ENCODE measurements at places on chromosomes 2 and 18.

DNA sequence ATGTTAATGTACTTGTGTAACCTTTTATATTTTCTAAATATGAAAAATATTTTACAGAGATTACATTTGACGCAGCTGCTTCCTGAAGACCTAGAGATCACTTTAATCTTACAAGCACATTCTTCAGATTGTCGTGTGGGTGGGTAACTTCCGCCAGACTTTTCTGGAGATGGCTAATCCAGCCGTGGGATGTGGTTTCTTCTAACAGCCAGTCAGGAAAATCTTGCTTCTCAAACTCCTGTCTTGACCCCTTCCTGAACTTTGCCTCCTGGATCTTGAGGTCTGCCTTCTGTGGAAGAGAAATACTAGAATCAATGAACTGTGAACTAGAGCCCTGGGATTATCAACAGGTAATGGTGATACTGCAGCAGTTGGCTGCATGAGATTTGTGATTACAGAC is 401.6 kb upstream of the TNP1 start:
- DNase-seq, result no peak

- no peak for DNase-seq
These were observed 243.6 kb downstream of the TMEM182 start for GRCh38 chr2:103005393-103005792.

DNA sequence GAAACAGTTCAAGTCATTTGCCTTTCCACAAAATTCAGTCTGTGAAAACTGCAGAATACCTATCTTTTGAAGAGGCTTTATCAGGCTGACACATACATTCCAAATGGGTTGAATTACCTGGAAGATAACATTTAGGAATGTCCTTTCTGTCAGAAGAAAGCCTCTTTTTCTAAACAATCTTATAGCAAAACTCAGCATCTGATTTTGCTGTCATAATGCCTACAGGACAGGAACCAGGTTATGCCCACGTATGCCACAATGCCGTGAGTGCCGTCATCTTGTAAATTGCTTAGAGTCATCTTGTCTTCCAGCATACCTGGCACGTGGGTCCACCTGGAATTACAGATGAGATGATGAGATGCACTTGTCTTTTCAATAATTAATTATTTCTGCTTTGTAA is 275.3 kb downstream of the ALPK2 start:
- DNase-seq, result no peak

DNA sequence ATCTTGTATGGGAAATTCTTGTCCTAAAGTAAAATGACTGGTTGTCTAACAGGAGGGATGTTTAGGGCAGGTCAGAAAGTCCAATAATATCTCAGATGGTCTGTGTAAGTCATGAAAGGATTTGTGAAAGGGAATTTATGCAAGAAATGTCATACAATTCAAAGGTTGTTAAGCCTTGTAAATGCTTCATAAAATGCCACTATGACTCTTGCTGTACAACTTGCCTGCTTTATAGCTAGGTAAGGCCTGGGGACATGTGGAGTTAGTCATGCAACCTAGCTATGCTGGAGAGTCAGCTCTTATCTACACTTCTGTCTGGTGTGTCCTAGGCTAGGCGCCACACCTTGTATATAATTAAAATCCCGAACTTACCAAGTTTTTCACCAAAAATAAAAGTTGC is 36.9 kb upstream of the VWA3B start:
- no peak for DNase-seq

- no peak for DNase-seq
These were observed 6.3 kb downstream of the THOC1 start for GRCh38 chr18:261398-262073.

GRCh38 chr18:52341608-52342381 is 1.8 kb downstream of the DCC start:
- DNase-seq, result peak; percentile 88

- DNase-seq, result no peak
These were observed 165.4 kb downstream of the RBM43 start for GRCh38 chr2:151096235-151096634.

GRCh38 chr2:47891369-47892337 is 14.6 kb downstream of the FBXO11 start:
- no peak for DNase-seq

Data from retina (tissue), 1 donor.